ENCODE measurements at places on chromosomes 1 and 21. TPM values are rescaled to one million over a fixed set of nuclear protein-coding genes. Genes with fewer than 3 reads are reported as not detected.

DNA sequence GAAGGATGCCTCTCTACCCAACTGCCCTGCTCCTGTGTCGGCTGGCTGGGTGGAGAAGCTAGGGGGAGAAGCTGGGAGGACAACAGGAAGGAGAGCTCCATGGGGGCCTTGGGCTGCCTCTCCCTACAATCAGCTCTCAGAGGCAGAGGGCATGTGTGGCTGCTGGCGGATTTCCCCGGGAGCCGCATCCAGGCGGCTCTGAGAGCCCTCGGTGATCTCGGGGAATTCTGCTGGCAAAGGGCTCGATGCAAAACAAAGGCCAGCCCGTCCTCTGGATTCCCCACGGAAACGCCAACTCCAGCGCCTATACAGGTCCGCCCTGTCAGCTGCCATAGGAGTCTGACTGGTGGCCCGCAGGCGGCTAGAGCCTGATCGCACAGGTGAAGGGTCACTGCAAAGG is 26.4 kb upstream of the EVA1B start:
- no peak for DNase-seq

The ZNF683 gene
- total RNA-seq, result not detected

The ZNF593OS gene
- not detected for total RNA-seq

DNA sequence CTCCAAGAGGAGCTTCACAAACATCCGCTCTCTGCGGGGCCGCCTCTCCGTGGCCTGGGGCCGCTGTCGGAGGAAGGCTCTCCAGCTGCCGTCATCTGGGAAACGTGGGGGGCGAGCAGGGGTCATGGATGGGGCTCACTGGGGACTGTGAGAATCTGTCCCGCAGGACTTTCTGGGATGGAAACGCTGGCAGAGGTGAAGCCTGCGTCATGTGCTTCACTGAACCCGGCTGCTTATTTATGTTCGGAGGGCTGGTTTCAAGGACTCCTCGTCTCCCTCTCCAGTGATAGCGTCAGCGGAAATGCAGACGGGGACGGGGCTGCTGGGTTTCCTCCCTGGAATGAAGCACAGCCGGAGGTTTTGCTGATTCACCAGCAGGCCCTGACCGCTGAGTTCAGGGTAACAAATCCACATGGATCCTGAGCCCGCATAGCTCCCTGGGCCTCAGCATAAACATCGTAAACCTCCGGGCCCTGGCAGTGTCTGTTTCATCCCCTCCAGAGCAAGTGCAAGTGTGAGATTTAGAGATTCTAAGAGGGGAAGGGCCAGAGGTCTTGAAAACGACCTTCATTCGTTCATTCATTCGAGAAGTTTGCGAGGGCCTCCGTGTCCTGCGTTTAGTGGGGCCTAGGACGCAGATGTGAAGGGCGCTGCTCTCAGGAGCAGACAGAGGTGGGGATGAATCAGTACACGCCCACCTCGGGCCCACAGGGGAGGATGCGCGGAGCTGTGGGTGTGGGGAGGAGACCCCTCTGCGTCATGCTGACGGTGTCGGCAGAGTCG is 7.0 kb upstream of the POFUT2 start:
- peak; percentile 83 for DNase-seq

The TMEM79 gene
- total RNA-seq, result 3.0 TPM

The OLIG2 gene
- not detected for total RNA-seq

DNA sequence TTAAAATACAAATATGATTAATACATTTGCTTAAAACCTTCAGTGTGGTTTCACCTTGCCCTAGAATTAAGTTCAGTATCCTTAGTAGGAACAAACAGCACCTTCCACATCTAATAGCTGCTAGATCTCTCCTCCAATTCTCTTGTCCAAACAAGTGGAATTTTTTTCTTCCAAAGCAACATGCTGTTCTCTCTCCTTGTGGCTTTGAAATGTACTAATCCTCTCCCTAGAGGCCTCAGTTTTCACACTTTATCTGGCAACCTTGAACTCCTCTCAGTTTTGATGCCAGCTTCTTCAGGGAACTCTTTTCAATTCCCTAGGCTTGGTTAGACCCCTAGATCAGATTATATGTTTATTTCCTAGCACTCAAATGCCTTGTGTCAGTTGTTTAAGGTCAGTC is 87.0 kb downstream of the GLUL start:
- no peak for DNase-seq

The OR2T35 gene
- total RNA-seq, result not detected

All from kidney epithelial cell (primary cell).